Stimulated activated CD4-positive, alpha-beta T cell treated with anti-CD3 and anti-CD28 coated beads, Interleukin-1b, Interleukin-23, amount 100 ng/mL, for 1 hour (primary cell): ENCODE measurements at places on chromosomes 6 and 20.

DNA sequence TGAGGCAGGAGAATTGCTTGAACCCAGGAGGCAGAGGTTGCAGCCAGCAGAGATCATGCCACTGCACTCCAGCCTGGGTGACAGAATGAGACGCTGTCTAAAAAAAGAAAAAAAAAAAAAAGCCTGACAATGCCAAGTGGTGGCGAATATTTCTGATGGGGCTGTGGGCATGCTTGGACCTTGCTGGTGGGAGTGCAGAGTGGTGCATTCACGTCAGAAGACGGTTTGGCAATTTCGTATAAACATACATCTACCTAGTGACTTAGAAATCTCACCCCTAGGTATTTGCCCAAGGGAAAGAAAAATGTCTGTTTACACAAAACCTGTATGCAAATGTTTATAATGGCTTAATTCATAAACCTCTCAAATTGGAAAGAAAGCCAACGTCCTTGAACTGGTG lies 33.6 kb downstream of the CTCFL start:
- DNase-seq = no peak

DNA sequence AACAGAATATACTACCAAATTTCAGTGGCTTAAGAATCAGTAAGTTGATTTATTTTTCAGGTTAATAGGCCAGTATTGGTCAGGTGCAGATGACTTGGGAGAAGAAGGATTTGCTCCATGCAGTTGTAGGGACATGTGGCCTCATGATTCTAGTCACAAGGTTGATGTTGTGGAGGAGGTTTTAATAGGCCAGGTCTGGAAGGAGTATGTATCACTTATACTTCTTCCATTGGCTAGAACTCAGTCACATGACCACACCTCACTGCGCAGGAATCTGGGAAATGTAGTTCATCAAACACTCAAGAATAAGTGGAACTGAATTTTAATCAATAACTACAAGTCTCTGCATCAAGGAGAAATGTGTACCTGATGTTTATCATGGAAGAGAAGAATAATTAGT lies 281.5 kb upstream of the QKI start:
- no peak for DNase-seq

- no peak for DNase-seq
Observed at GRCh38 chr6:51868591-51869355, 218.6 kb downstream of the PKHD1 start.

DNA sequence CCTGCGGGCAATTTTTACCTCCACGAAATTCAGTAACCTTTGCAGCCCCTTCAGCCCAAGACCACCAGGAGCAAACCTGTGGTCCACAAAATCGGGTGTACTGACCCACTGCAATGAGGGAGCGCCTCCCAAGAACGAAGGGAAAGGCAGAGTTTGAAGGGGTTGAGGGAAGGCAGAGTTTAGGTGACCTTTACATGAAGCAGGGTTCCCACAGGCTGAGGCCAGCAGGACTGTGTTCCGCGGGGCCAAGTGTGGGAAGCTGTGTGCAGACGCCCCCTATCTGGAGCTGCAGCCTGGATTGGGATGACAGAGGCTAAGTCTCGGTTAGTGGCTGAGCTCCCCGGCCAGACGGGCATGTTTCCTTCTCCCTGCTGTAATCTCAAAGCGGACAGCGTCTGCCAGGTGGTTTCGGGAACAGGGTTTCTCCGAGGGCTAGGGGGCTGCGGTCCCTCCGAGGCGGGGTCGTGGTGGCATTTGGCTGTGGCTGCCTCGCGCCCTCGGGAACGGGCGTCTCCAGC lies 826 bp upstream of the PYGB start:
- no peak for DNase-seq

- no peak for DNase-seq
Observed at GRCh38 chr6:163175301-163175700, 239.2 kb upstream of the QKI start.

- no peak for DNase-seq
Observed at GRCh38 chr6:153503810-153504209, 372.7 kb upstream of the RGS17 start.

GRCh38 chr6:1498491-1499113 lies 109.2 kb downstream of the FOXF2 start:
- no peak for DNase-seq

DNA sequence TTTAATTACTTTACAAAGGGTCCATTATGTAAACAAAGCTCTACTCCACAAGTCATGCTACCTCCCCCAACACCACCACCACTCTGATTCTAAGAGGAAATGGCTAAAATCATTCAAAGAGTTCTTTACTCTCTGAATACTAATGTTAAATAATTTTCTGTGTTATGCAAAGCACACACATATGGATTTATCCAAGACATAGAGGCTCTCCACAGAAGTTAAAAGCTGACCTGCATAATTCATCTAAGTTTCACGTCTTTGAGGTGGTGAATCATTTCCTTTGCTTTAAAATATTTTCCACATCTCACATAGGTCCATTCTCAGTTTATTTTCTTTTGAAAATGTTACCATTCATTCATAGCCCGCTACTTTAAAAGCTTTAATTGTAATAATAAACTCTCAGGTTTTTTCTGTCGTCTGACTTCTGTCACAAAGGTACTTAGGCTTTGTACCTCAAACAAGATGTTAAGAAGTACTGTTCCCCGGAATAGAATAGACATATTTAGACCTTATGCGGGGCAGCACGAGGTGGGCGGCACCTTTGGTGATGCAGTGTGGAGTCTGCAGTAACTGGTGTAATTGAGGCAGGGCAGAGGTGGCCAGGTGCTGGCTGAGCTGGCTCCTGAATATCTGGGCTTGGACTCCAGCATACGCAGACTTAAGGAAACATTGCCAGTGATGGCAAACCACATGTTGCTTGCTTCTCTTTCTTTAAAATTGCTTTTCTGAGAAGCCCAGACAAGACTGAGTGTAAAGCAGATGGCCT lies 55.8 kb downstream of the KIF6 start:
- no peak for DNase-seq

DNA sequence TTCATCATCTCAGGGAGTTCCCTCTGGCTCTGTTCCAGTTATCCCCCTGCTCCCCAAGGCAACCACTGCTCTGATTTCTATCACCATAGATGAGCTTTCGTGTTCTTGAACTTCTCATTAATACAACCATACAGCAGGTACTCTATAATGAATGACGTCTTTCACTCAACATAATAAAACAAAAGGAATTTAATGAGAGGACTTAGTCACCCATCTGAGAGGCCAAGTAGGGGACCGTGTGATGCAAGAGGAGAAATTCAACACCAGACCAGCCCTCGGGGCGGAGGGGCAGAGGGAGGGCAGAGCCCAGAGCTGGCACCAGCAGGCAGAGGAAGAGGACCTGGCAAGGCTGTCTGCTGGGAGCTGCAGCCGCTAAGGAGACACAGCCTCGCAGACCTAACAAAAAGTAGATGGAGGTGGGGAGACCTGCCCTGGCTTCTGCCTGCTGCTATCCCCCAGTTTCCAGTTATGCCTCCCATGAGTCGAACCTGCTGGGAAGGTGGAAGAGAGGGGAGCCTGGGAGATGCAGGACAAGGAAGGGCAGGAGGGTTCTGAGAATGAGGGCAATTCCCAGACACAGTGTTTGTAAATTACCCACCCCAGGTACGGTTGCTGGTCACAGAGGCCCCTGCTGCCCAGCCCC lies 13.8 kb downstream of the CCN5 start:
- no peak for DNase-seq

DNA sequence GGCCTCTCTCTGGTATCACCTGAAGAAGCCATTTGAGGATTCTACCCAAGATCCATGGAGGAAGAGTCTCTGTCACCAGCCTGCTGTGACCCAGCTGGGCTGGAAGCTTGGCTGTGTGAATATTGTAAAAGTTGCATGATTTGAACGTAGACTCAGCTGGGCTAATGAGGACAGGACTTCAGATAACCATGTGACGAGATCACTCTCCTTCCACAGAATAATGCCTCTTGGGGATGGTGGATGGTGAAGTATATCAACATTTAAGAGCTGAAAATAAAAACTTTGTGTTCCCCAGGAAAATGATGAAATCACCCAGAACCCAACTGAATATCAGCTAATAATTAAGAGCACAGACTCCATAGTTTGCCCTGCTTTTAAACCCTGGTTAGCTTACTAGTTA lies 427.9 kb downstream of the CD83 start:
- DNase-seq = no peak

DNA sequence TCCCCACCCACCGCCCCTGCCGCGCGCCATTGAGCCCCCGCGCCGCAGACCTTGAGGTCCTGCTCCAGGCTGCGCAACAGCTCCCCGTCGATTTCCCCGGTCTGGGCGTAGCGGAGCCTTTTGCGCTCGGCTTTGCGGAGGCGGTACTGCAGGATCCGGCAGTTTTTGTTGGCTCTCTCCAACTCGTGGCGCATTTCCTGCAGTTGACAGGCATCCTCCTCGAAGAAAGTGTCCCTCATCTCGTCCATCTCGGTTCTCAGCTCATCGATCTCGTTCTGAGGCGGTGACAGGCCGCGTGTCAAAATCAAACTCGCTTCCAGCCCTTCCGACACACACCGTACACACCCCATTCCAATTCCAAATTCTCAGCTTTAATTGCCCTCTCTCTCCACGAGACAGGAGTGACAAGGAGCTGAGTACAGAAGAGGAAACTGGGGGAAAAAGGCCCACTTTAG lies 4.3 kb downstream of the MTCL3 start:
- DNase-seq = peak; percentile 5

DNA sequence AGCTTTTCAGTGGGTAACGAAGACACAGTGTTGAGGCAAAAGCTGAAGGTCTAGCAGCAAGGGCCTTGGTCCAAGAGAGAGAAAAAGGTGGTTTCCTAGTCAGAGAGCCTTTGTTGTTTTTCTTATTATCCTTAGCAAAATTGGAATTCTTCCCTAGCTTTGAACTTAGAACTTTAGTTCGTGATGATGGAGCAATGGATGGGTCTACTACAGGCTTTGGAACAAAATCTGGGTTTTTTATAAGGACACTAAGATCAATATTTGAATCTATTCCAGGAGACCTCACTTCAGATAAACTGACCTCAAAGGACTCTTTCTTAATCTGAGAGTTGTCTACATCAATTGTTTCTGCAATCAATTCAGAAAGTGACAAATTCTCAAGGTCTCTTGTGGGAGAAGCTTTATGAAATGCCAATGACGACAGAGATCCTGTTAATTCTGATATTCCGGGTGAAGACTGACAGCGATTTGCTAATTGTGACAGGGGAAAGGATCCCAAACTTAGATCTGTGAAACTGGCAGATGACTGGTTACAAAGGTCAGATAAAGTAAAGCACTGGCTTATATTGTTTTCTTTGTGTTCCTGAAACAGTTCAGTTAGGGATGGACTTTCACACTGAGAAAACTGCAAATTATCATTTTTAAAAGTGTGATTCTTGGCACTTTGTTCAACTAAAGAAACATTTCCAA lies 17.7 kb downstream of the HBS1L start:
- no peak for DNase-seq

DNA sequence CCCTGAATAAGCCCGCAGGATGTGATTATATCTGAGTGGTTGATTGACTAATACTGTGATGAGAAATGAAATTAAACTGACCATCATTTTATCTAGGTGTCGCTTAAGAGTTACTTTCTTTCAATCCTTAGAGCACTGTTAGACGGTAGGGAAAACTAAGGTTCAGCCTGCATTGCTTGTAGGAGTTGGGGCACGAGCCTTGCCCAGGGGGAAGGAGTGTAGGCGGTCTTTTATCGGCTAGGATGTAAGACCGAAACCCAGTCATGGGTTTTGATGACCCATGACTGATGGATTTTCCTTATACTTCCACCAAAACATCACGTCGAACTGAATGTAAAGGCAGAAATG lies 392 bp upstream of the TASP1 start:
- DNase-seq = no peak

DNA sequence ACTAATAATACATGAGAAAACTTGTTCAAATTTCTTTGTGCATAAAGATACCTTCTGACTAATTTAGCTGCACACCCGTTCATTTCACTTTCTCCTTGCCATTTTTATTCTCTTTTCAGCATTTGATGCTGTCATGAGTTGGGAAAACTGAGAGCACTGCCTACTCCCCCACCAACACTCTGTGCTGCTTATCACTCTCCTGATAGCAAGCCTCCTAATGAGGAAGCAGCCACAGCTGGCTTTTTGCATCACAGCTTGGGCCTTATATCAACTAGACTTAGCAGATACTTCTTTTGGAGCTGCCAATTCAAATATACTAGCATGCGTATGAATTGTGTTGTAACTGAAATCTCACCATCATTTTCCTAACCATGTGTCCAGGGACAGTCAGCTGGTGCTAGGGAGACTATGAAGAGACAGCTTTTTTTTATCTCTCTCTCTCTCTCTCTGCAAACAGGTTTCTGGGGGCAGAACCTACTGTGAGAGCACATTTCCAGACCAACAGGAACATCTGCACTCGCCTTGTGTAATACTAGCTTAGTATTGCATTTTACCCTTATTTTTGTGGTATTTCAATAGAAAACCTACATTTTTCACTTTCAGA lies 699.0 kb downstream of the KHDRBS2 start:
- DNase-seq = no peak

DNA sequence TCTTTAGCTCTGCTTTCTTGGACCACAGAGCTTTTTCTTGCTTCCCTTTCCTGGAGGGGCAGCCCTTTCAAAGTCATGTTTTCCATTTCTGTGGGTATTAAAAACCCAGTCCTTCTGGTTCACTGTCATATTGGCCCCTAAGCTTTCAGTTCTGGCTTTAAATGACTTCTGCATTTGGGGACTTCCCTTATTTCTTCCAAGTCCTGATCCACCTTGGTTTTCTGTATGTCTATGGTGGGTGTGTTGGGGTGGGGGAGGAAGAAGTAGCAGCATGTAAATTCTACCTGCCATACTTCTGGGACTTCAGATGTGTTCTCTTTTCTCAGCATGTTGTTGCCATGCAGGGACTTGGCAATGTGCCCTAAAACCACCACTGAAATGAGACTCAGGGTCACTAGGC lies 77.1 kb upstream of the EMILIN3 start:
- no peak for DNase-seq

GRCh38 chr6:23754197-23754596 lies 371.8 kb upstream of the NRSN1 start:
- DNase-seq = no peak

GRCh38 chr6:169839898-169840631 lies 88.6 kb downstream of the ERMARD start:
- DNase-seq = no peak

DNA sequence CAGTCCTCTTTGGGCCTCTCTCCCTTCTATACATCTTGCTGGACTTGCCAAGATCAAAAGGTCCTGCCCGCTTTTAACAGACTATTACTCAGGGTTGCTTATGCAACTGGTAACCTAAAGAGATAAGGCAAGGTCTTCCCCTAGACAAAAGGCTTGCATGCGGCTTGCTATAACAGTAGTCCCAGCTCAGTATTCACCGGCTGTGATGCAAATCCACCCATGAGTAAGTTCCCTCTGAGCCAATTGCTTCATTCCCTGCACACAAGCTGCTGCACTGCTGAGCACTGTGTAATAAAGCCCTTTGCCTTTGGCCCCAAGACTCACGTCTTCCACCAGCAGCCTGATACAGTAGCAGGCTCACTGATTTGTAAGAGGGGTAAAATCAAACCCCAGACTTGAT lies 363.8 kb downstream of the PRKN start:
- DNase-seq = no peak

GRCh38 chr20:38338849-38339520 lies 7.3 kb upstream of the LBP start:
- no peak for DNase-seq
